ENCODE measurements at places on chromosomes 3 and 15. TPM values are rescaled to one million over a fixed set of nuclear protein-coding genes. Genes with fewer than 3 reads are reported as not detected.

Gene GHRL
- 0.40 TPM for total RNA-seq

DNA sequence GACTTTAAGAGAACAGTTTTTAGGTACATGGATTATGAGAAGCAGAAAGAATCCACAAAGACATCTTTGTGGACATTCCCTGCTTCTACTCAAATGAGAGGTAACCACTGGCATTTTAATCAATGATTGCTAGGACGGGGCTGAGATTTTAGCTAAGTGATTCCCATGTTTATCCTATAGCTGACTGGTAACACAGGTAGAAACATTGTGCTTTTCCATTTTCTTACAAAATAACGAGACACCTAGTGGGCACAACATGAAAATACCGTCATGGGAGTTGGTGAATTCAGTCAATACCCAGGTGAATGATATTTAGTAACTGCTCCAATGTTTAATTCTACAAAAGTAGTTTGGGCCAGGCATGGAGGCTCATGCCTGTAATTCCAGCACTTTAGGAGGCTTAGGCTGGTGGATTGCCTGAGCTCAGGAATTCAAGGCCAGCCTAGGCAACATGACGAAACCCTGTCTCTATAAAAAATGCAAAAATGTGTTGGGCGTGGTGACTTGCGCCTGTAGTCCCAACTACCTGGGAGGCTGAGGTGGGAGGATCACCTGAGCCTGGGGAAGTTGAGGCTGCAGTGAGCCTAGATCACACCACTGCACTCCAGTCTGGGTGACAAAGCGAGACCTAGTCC lies 37.2 kb upstream of the DENND4A start:
- peak; percentile 71 for DNase-seq

GRCh38 chr3:197169028-197169427 lies 129.4 kb downstream of the DLG1 start:
- DNase-seq, result no peak

- DNase-seq, result peak; percentile 88
Observed at GRCh38 chr3:11719406-11720303, 75.9 kb upstream of the VGLL4 start.

DNA sequence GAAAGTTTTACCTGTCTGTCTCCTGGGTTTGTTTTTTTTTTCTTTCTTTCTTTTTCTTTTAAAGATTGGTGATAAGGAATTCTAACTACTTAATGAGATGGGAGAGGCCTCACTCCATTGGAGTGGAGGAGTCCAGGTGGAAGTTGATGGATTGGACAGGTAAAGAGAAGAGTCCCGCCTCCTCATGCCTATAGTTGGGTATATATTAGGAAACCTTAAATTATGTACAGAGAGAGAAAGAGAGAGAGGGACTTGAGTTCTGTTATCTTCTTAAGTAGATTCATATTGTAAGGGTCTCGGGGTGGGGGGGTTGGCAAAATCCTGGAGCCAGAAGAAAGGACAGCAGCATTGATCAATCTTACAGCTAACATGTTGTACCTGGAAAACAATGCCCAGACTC lies 158.2 kb downstream of the TP63 start:
- DNase-seq, result no peak

- DNase-seq, result no peak
Observed at GRCh38 chr3:60580809-60581208, 670.4 kb downstream of the FHIT start.

- DNase-seq, result no peak
Observed at GRCh38 chr3:133055339-133055738, 17.1 kb downstream of the TMEM108 start.

DNA sequence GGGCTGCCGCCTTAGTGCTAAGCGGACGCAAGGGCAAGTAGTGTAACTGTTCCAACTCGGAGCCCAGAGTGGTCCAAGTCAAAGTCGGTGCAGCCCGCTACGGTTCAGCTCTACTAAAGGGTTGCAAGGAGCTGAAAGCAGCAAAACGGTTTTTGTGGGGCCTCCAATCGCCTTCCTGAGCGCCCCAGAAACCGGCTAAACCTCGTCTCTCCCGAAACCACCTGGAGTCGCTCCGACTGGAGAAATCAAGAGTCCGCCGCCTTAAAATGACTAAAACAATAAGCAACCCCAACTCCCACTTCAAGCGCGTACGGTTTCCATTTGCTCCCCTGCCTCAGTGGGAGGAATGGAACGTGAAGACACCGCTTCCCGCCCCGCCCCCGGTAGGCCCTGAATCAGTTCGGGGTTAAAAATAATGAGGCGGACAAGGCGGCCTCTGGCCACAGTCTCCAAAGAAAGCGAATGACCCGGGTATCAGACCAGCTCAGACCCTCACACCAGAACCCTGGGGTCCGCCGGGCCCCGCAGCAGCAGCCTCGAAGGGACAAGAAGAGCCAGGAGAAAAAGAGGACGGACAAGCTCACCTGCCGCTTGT lies 401 bp downstream of the SEC11A start:
- DNase-seq, result peak; percentile 26

GRCh38 chr3:135034291-135034768 lies 239.3 kb downstream of the EPHB1 start:
- no peak for DNase-seq

GRCh38 chr15:58329781-58330671 lies 101.8 kb upstream of the LIPC start:
- DNase-seq, result no peak

DNA sequence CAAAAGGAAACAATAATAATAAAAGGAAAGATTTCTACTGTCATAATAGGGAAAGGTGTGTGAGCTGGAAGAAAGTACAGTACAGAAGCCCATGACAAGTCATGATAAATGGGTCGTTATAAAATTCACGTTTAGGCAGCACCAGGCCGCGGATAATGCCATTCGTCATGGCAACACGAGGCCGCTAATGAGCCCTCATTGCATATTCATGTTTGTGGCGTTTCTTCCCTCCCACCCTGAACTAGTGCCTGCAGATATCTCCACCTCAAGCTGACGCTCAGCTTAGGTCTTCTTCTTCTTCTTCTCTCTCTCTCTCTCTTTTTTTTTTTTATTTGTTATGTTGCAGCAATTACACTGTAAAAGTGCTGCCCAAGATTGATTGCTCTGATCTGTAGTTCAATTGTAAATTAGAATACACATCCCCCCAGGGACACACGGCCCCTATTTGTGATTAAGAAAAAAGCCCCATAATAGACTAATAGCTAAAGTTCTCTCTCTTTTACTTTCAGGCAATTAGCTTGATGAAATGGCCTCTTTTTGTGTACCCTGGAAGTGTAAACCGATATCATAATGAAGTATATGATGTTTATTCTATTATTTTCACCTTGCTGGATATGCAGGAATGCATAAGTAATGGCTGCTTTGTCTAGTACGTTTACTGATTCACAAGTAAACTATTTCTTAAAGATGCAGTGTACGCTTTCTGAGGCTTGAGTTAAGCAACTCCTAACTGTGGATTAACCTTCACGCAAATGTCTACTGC lies 61.9 kb upstream of the NR2F2 start:
- DNase-seq, result peak; percentile 8

GRCh38 chr15:64274341-64274950 lies 81.5 kb downstream of the CSNK1G1 start:
- DNase-seq, result no peak

- no peak for DNase-seq
Observed at GRCh38 chr3:157956850-157957249, 149.4 kb downstream of the SHOX2 start.

- DNase-seq, result no peak
Observed at GRCh38 chr3:188878076-188878475, 293.7 kb upstream of the TPRG1 start.
